ENCODE measurements at places on chromosomes 3 and 15.
A peak's percentile ranks its signal among the peaks of the same experiment; 100 is the strongest.

- no peak for DNase-seq
Observed at GRCh38 chr3:193049935-193050334, 132.3 kb upstream of the MB21D2 start.

- DNase-seq = peak; percentile 45
Observed at GRCh38 chr3:105513042-105513441, 146.3 kb downstream of the ALCAM start.

GRCh38 chr15:27250223-27250622 lies 279.2 kb downstream of the GABRG3 start:
- DNase-seq = no peak

- no peak for DNase-seq
Observed at GRCh38 chr3:53552730-53553129, 58.3 kb downstream of the CACNA1D start.

- DNase-seq = no peak
Observed at GRCh38 chr3:30691249-30691880, 85.0 kb downstream of the TGFBR2 start.

DNA sequence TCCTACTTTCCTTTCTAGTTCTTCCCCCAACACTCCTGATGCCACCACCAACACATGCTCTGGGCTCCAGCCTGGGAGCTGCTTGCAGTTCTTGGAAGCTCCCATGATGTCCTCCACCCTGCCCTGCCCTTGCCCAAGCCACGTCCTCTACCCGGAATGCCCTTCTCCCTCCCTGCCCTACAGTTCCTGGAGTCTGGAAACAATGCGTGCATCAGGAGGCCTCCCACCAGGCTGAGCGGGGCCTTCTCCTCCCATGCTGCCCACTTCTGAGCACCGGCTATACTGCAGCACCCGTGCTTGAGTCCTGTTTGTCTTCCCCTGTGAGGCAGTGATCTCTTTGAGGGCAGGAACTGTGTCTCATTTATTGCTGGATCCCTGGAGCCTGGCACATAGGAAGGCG lies 44.6 kb downstream of the DGKG start:
- no peak for DNase-seq

DNA sequence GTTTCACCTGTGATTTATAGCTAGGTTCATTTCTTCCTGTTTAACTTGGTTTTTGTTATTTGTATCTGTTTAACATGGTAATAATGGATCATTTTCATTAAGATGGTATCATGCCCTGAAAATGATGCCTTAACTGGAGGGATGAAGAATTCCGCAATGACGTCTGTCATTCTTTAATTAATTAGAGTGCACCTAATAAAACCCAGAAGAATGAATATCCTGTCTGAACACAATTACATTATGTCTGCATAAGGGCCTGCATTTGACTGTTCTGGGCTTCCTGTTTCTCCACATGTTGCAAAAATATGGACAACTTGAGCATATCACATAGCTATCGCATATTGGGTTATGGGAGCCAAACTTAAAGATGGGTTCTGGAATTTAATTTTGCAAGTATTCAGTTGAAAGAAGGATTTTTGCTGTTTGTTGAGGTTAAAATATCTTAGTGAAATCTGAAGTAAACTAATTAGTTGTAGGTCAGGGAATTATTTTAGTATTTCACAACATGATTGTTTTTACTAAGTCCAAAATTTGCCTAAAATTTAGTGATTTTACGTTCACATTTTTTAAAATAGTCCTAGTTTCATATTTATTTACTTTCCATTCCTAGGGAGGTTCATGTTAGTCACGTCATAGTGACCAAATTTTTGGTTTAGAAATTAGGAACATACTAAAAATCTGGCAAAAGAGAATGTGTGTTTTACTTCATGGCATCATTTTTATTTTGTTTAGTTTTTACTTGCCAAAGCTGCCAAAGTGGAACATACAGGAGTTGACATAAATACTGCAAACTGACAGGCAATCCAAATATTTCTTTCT lies 321.0 kb upstream of the TGFBR2 start:
- DNase-seq = no peak

DNA sequence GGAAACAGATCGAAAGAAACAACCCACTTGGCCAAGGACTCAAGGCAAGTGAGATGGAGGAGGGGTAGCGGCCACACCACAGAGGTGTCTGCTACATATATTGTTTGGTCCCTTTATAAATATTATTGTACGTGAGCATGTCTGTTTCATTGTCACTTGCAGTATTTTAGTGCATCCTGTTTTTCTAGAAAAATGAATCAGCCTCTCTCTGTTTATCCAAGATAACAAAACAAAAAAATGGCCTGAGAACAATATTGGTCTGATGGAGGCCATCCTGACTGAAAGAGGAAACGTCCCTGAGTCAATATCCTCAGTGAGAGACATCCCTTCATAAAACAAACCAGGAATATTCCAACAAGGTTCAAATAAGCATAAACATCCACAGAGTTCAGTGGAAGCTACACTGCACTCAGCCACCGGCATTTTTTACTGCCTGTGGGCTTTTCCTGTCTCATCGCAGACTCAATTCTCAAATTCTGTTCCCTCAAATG lies 42.0 kb downstream of the WWTR1 start:
- peak; percentile 49 for DNase-seq

DNA sequence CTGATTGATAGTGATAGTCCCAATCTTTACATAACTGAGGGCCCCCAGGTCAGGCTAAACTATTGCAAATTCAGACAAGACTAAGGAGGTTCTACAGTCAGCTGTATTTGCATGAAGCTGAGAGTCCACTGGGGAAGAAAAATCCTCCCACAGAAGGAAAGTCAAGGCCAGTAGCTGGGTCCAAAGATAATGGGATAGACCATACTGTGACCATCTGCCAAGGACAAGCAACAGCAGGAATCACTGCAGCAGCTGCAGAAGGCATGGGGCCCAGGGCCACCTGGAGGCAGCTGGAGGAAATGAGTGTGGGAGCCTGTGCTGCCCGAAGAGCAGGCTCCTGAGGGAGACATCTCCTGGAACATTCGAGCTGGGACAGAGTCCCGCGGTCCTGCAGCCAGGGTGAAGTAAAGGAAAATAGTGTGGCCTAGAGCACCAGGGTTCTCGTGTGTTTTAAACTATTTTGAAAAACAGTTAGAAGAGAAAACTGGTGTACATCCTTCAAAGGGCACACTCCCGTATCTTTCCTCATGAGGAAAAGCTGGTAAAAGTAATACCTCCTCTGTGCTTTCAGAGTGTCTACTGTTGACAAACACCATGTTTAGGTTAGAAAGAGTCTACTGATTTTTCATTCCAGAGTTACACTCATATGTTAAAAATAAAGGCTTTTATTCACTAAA lies 13.2 kb upstream of the TMEM212 start:
- peak; percentile 86 for DNase-seq

- DNase-seq = peak; percentile 81
Observed at GRCh38 chr15:89760303-89761008, 9.4 kb upstream of the MESP1 start.

- DNase-seq = peak; percentile 25
Observed at GRCh38 chr3:25585361-25586166, 79.1 kb downstream of the TOP2B start.

DNA sequence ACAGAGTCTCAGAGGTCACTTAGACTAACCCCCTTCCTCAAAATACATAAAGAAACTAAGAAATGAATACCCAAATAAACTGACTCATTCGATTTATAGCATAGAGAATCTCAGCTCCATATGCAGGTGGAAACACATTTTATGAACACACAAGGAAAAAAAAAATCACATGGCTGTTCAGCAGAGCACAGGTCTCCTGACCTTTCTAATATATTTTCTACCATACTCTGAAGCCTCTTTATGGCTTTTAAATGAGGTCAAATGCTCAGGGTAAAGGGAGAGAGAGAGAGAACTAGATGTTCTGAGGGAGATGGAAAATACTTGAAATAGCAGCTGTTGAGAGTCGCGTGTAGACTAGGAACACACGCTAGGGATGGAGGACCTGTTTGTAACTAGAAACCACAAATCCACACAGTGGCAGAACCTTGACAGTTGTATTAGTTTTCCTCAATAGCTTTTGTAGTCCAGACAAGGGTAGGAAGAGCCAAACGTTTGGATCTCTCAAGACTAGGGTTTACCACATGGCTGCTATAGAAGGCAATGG lies 165.3 kb downstream of the FMN1 start:
- DNase-seq = no peak

- DNase-seq = no peak
Observed at GRCh38 chr3:119741657-119742590, 39.1 kb downstream of the CFAP91 start.

DNA sequence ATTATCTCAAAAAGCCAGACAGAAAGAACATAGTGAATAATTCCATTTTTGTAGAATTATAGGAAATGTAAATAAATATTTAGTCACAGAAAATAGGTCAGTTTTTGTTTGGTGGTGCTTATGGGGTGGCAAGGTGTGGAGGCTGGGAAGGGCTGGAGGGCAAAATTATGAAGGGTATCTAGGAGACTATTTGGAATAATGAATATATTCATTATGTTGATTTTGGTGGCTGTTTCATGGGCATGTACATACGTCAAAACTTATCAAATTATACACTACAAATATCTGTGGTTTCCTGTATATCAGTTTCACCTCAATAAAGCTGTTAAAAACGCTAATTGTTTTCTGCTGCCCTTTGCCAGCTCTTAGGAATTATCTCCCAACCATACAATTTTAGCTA lies 298.7 kb upstream of the GOLIM4 start:
- no peak for DNase-seq

- no peak for DNase-seq
Observed at GRCh38 chr3:81496407-81497104, 264.9 kb downstream of the GBE1 start.

GRCh38 chr3:134563601-134564000 lies 77.7 kb downstream of the CEP63 start:
- no peak for DNase-seq

- peak; percentile 25 for DNase-seq
Observed at GRCh38 chr3:55721716-55722484, 234.8 kb upstream of the WNT5A start.

GRCh38 chr3:48435774-48436476 lies 4.0 kb downstream of the CCDC51 start:
- DNase-seq = peak; percentile 83

GRCh38 chr3:146496251-146496650 lies 26.9 kb upstream of the PLSCR2 start:
- no peak for DNase-seq

- DNase-seq = no peak
Observed at GRCh38 chr15:25847051-25847450, 16.1 kb downstream of the ATP10A start.

DNA sequence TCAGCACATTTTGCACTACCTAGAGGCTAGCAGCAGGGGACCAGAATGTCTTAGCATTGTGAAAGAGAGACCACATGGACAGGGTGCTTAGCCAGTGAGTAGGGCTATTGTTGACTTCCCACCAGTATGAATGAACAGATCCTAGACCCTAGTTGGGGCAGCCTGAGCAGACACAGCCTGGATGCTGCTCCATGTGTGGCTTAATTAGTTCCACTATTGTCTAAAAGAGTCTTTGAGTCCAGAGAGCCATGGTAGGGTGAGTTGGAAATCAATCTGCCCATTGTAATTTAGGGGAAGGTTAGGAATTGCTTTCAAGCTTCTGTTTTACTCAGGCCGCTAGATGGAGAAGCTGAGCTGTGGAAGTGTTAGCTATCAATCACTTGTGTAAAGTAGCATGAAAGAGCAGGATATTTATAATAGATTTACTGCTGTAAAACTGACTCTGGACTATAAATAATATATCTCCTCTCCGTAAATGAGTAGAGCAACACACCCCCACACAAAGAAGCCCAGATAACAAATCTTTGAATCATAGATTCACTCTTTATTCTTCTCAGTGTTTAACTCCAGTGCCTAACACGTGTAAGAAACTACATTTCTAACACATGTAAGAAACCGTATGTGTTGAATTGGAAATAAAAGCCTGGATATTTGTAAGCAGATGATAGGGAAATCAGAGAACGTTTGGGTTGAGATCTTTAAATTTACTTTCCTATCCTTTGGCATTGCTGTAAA lies 4.1 kb upstream of the GCSAM start:
- DNase-seq = peak; percentile 41

GRCh38 chr15:68566377-68566954 lies 12.3 kb upstream of the CORO2B start:
- DNase-seq = no peak

GRCh38 chr3:194322678-194323211 lies 28.4 kb downstream of the CPN2 start:
- peak; percentile 92 for DNase-seq

DNA sequence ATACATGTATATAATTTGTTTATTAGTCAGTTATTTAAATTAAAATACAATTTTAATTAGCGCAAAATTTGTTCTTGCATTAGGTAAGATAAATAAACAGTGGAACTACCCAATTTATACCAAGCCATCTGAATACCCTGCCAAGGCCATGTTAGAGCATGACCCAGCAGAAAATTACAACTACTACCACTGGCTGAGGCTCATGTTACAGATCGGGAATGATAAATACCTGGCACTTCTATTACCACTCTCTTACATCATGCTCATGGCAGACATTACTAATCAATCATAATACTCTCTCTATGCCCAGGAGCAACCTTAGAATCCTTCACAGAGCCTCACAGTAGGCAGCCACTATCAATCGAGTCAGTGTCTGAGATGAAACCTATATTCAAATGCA lies 21.2 kb upstream of the LMOD3 start:
- peak; percentile 14 for DNase-seq

- DNase-seq = no peak
Observed at GRCh38 chr3:14227856-14228255, 49.2 kb downstream of the LSM3 start.

DNA sequence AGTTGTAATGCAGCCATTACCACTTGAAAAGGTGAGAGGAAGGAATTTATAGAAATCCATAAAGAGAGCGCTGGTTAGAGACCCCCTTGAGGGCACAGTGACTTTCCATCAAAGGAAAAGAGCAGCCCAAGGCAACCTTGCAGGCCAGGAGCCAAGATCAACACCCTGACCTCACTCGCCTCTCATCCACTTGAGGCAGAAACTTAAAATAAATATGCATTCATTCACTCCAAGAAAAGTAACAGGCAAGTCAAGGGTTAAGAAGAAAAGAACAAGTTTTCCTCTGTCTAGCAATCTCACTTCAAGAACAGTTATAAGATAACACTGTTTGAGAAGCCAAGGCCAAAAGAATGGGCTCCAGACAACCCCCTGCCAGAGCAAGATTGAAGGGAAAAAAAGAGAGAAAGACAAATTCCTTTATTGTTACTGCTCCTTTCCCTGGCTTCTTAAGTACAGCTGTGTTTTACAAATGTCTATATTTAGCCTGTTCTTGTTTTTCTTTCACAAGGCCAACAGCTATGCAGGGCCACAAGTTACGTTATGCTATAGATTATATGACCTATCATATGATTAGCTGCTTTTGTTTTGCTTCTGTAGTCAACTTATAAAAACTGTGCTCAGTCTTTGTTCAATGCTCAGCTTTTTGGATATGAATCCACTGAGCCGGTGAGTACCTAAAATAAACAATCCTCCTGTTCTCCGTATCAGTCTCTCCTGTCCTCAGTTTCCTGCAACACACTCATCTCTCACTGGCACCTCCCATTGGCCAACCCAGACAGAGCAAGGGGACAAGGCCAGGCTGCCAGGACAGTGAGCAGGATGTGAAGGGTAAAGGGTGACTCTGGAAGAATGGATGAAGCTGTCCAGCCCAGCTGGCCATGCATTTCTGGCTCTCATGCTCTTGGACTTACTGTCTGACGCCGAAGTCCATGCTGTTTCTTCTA lies 15.8 kb upstream of the SSUH2 start:
- DNase-seq = peak; percentile 50

- DNase-seq = peak; percentile 5
Observed at GRCh38 chr3:113496924-113497323, 18.0 kb downstream of the SPICE1 start.

GRCh38 chr3:127049393-127049792 lies 66.5 kb downstream of the PLXNA1 start:
- no peak for DNase-seq
